Stimulated activated CD4-positive, alpha-beta T cell treated with anti-CD3 and anti-CD28 coated beads, TNF-alpha, amount 100 ng/mL, for 48 hours (primary cell): ENCODE measurements at places on chromosomes 12 and 14.
A peak's percentile ranks its signal among the peaks of the same experiment; 100 is the strongest.

DNA sequence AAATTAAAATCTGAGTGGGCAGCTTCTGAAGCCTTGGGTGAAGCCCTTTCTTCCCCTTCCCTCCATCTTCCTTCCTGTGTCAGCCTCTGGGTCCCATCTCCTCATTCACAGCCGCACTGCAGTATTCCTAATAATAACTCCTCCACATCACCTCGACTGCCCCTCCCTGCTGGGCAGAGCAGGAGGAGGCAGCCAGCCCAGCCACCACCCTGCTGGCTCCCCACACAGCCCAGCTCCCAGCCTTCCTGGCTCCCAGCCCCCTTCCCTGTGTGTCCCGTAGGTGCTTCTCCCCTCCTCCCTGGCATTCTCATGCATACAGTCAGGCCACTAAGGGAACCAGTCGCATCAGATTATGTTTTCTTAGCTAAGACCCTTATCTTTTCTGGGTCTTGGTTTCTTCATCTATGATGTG, 3.7 kb downstream of the IFFO1 start:
- no peak for DNase-seq

GRCh38 chr12:77924703-77925102, 94.0 kb downstream of the NAV3 start:
- DNase-seq = no peak

- DNase-seq = no peak
Measured at GRCh38 chr12:107461222-107461975, 224.2 kb upstream of the PWP1 start.

GRCh38 chr14:98408024-98408555, 863.9 kb downstream of the BCL11B start:
- no peak for DNase-seq

DNA sequence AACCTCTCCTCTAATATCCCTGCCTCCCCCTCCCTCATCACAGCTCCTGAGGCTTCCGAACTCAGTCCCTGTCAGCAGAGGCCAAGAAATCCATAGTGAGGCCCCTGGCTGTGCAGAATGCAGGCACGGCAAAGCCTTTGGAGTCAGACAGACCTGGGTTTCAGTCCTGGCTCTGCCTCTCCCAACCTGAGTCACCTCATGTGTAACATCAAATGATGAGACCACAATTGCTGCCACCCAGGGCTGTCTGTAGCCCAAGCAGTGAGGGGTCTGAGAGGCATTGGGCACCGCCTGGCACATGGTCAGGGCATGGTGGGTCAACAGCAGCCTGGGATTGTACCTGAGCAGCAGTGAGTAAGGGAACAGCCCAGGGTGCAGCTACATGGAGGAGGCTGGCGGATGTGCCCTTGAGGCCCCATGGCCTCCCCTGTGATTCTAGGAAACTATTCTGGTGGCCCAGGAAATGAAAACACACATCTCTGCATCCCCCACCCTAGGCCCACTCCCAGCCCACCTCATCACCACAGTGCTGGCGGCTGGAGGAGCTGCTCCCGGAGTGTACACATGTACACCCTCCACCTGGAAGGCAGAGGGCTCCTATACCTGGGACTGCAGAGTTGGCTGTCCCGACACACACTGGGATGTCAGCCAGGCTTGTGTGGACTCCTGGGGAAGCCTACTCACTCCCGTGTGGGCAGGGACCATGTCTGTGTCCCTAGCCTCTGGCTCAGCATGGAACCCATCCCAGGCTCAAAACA, 7.7 kb downstream of the ANKRD33 start:
- DNase-seq = no peak

DNA sequence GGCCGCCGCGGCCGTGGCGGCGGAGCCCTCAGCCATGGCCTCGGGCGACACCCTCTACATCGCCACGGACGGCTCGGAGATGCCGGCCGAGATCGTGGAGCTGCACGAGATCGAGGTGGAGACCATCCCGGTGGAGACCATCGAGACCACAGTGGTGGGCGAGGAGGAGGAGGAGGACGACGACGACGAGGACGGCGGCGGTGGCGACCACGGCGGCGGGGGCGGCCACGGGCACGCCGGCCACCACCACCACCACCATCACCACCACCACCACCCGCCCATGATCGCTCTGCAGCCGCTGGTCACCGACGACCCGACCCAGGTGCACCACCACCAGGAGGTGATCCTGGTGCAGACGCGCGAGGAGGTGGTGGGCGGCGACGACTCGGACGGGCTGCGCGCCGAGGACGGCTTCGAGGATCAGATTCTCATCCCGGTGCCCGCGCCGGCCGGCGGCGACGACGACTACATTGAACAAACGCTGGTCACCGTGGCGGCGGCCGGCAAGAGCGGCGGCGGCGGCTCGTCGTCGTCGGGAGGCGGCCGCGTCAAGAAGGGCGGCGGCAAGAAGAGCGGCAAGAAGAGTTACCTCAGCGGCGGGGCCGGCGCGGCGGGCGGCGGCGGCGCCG, 381 bp downstream of the YY1 start:
- DNase-seq = no peak

- no peak for DNase-seq
Measured at GRCh38 chr12:82187011-82187410, 171.2 kb downstream of the CCDC59 start.

DNA sequence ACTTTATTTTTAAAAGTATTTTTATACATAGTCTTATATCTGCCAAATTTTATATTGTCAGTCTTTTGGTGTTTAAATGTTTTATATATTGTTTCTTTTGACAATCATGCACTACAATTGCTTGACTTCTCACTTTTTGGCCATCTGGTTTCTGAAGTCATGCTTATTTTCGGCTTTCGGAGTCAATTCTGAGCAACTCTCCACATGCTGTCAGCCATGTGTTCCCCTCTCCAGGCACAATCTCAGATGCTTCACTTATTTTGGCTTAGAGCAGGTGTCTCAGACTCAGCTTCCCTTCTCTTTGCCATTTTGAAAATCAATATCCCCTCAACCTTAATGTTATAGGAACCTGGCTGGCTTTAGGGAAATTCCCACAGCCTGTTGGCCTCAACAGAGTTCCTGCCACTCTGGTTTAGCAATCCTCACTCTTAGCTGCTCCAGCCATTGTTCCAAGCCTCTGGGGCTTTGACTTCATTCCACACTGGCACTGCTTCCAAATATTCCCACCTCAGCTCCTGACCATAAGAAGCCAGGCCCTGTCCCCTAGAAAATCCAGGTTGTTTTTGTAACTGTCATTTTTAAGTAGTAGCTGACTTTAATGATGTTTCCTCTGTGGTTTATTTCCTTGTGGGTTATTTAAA, 125.5 kb upstream of the FAR2 start:
- no peak for DNase-seq

DNA sequence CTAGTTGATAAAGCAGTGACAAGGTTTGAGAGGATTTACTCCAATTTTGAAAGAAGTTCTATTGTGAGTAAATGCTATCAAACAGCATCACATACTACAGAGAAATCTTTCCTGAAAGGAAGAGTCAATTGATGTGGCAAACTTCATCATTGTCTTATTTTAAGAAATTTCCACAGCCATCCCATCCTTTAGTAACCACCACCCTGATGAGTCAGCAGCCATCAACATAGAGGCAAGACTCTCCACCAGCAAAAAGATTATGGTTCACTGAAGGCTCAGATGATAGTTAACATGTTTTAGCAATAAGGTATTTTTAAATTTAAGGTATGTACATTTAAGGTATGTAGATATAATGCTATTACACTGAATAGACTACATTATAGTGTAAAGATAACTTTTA, 122.1 kb upstream of the ARHGAP5 start:
- no peak for DNase-seq

DNA sequence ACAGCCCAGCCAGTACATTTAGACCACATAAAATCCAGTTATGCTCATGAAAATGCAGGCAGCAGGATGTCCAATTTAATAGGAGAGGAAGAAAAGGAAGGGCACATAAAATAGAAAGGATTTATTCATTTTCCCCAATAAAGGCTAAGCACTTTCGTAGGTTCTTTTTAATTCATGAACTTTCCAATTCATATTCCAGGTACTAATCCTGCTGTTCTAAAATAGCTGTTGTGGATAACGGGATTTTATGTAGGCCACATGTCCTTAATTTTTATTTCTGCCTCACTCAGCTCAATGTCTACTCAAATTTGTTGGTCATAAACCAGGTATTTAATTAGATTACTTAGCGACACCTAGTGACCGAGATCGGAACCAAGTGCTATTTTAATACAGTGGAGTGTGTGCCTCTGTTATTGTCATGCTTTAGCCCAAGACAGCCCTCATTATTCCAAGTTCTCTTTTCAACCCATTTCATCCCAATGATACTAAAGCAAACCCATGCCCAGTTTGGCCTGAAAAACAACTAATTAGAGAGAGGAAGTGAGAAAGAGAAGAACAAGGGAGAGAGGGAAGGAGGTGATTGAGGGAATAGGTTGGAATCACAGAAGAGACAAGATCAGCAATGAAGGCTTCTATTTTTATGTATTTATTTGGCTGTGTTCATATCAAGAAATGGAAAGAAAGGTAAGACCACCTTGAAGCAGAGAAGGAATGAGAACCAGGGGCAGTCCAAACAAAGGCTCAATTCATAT, 45.9 kb upstream of the IFNG-AS1 start:
- DNase-seq = peak; percentile 47

DNA sequence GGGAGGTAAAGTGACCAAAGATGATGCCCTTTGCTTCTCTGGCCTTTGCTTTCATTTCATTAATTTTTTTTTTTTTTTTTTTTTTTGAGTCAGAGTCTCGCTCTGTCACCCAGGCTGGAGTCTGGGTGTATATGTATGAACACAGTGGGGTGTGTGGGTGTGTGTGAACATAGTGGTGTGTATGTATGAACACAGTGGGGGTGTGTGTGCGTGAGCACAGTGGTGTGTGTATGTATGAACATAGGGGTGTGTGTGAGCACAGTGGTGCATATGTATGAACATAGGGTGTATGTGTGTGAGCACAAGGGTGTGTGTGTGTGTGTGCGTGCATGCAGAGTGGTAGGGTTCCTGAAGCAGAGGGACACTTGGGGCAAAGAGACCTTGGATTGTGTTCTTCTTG, 9.6 kb downstream of the KLC1 start:
- DNase-seq = peak; percentile 2

- no peak for DNase-seq
Measured at GRCh38 chr12:131436922-131437705, 273.8 kb upstream of the SFSWAP start.

GRCh38 chr14:34711169-34711568, 3.2 kb downstream of the CFL2 start:
- no peak for DNase-seq

DNA sequence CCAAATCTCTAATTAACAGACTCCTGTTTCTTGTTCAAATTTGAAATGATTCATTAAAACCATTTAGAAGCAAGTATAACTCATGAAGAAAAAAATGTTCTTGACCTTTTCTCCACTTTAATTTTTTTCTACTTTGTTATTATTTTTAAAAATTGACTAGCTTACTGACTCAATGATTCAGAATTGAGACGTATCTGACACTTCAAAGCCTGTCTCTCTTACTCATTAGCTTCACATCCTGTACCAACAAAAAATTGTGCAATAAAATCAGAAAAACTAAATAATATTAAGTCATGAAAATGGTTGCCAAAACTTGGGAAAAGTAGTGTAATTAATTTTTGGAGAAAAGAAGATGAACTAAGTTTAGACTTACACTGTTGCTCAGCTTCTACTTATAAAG, 331.2 kb downstream of the SLC16A7 start:
- no peak for DNase-seq

GRCh38 chr12:40194846-40195245, 30.0 kb upstream of the LRRK2 start:
- DNase-seq = no peak

DNA sequence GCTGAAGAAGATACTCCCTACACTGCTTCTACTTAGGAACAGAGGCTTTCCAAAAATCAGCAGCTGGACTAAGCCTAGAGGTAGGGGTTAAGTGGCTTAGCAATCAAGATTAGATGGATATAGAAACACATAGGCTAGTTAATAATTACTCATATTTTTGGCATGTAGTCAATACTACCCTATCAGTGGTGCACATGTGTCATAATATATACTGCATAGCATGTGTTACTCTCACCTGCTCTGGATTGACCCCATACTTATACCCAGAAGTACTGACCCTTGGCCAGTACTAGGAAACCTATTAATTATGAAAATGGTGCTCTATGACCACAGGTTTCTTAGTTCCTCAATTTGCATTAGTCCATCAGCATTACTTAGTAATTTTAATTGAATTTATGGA, 528.4 kb upstream of the LMO3 start:
- DNase-seq = no peak

DNA sequence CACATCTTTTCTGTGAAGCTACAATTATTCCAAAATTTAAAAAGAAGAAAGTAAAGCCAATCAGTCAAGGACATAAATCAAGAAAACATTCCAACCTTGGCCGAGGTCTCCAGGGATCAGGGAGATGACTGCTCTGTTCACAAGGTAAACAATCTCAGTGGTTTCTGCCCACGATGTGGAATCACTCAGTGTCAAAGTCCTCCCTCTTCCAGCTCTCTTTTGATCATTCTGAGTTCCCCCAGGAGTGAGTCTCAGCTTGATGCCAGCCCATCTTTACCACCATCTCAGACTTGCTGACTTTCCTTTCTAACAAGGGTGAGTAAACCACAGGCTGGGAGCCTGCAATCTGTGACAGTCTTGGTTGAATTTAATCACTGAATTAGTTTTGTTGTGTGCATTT, 4.8 kb upstream of the SERPINA9 start:
- DNase-seq = no peak

- peak; percentile 16 for DNase-seq
Measured at GRCh38 chr14:63853831-63854293, 1.1 kb downstream of the SYNE2 start.

- no peak for DNase-seq
Measured at GRCh38 chr12:31803306-31804184, 74.7 kb upstream of the AMN1 start.

DNA sequence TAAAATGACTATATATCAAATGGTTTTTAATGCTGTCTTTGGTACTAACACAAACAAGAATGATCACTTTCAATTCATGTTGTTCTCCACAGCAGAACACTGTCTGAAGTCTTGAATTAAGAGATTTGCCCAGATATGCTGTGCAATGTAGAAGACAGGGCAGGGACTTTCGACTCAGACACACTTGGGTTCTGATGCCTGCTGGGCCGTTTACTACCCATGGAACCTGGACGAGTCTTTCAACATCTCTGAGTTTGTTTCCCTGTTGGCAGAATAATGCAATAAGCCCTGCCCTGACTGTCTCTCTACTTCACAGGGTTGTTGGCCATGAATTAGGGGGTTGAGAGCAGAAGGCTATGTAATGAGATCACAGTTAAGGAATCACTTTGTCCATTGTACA, 162.6 kb upstream of the TMPO start:
- DNase-seq = no peak

- DNase-seq = no peak
Measured at GRCh38 chr14:88848571-88848970, 24.1 kb downstream of the TTC8 start.

DNA sequence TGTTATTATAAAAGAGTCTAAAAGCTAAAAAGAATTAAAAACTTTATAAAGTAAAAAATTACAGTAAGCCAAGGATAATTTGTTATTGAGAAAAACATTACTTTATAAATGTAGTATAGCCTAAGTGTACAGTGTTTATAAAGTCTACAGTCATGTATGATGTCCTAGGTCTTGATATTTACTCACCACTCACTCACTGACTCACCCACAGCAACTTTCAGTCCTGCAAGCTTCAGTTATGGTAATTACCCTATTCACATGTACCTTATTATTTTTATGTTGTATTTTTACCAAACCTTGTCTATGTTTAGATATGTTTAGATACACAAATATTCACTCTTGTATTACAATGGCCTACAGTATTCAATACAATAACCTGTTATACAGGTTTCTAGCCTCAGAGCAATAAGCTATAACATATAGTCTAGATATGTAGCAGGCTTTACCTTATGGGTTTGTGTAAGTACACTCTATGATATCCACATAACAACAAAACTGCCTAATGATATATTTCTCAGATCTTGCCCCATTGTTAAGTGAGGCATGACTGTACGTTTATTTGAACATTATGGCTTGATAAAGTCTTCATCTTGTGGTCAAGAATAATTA, 113.7 kb upstream of the KITLG start:
- DNase-seq = no peak
